ENCODE measurements at places on chromosomes 4 and X.

GRCh38 chrX:133985967-133986683 lies 731 bp upstream of the GPC3 start:
- no peak for DNase-seq

DNA sequence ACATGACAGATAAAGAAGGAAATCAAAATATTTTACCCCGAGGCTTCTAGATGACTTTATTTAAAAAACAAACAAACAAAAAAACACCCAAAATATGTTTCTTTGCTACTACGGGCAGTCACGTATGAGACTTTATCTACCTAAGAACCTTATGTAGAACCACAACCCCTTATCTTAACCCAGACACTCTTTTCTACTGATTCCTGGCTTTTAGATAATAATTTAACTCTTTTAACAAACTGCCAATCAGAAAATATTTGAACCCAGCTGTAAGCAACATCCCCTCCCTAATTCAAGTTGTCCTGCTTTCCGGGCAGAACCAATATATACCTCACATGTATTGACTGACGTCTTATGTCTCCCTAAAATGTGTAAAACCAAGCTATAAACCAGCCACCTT lies 15.4 kb downstream of the ELOVL6 start:
- DNase-seq, result no peak

DNA sequence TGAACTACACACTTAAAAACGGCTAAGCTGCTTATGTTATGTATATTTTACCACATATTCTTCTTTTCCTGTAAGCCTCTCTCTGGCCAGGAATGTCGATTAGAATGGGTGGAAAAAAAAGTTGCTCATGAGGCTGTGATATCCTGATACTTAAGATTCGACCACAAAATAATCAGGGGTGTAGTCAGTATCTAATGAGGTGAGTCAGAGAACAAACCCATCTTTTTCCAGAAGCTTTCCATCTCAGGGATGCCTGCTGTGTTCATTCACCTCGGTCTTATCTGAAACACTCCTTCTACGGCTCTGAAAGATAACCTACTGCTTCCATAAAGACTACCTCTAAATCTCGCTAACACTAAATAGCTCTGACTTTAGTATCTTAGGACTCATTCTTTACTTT lies 142.7 kb upstream of the MAP3K15 start:
- DNase-seq, result no peak

DNA sequence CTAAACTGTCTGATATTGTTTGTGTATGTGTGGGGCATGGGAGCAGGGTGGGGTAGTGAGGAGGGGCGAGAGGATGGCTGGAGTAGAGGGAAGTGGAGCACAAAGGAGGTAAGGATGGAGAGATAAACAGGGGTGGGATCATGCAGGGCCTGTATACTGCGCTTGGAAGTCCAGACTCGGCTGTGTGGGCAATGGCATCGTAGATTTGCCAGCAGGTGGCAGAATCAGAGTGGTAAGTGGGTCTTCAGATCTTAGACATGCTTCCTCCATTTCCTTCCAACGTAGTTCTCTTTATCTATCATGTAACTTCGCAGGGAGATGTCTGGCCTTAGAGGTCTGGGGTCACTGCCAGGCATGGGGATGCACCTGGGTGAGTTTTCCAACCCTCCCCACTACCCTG lies 155.5 kb downstream of the PDGFRA start:
- DNase-seq, result no peak

GRCh38 chr4:153019906-153020305 lies 83.8 kb downstream of the FHDC1 start:
- DNase-seq, result no peak

DNA sequence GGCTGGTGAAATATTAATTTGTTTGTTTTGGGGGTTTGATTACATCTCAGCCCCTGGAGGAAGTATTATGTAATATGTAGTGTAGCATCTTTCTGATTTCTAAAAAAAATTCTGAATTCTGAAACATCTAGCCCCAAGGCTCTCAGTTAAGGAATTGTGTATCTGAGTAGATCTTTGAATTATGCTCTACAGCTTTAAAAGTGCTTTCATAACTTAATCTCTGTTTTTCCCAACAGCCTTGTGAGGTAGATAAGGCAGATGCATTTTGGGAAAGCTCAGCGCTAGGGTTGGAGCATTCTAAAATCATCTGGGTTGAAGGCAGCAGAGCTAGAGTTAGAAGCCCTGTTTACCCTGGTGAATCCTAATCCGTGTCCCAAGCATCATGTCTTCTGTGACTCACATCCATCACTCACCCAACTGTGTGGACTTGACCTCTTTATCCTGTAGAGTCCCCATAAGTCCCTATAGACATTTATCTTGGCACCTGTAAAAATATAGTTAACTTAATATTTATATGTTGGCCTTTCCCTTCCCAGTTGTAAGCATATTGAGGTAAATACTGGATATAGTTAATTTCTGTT lies 49.8 kb downstream of the FNIP2 start:
- no peak for DNase-seq

- no peak for DNase-seq
Observed at GRCh38 chrX:105347373-105347772, 126.9 kb upstream of the TEX13A start.

DNA sequence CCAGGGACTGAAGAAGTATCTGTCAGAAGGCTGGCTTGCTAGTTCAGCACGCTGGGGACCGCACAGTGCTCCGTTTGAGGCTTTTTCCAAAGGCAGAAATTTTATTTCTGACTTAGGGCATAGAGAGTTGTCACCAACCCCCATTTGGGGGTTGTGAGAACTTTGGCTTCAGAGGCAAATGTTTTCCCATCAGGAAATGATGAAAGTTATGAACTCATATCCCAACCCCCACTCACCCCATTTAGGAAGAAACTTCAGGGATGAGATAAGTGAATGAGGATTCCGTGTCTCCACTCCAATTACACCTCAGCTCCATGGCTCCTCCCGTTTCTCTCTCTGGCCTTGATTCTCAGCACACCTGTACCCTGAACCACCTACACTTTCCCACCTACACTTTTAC lies 4.3 kb upstream of the WDR13 start:
- no peak for DNase-seq

GRCh38 chrX:19906293-19906692 lies 18.9 kb upstream of the SH3KBP1 start:
- no peak for DNase-seq

DNA sequence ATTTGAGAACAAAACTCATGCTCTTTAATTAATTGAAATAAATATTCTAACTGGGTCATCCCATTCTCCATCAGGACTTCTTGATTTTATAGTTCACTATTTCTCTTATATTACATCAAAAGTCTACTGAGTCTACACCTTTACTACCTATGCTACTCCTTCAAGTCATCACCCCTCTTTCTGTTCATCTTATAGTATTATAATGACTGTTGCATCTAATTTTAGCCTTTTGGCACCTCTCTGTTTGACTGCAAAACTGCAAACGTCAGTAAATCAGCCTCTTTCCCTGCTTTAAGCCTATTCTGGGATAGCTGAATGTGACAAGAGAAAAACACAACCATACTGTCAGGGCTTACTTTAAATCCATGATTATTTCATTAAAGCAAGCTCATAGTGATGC lies 639.1 kb downstream of the GABRG1 start:
- DNase-seq, result no peak
